NCI-H2107 (cell line): ENCODE measurements at places on chromosomes 6 and 20.

- no peak for DNase-seq
Measured at GRCh38 chr6:74458536-74458935, 747.3 kb downstream of the COL12A1 start.

GRCh38 chr6:90458353-90459224, 128.3 kb downstream of the MAP3K7 start:
- no peak for DNase-seq

DNA sequence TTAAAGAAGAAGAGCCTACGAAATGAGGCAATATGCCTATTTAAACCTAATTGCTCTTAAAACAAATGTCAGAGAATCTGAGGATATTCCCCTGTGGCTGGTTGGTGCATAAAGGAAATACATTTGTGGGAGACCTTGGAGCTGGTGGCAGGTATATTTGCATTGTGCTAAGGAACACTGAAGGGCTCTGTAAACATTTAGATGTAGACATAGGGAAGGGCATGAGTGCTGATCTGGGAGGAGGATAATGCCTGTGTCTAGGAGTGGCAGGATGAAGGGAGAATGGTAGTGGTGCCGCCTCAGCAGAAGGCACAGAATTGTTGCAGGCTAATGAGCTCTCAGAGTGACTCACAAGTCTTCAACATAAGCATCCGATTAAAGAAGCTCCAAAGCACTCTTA, 85.8 kb downstream of the CD164 start:
- peak; percentile 42 for DNase-seq

- no peak for DNase-seq
Measured at GRCh38 chr20:59157961-59158541, 5.6 kb upstream of the ZNF831 start.

GRCh38 chr20:52682237-52682636, 289.9 kb upstream of the TSHZ2 start:
- DNase-seq: peak; percentile 32

GRCh38 chr6:163397326-163397725, 17.2 kb upstream of the QKI start:
- DNase-seq: no peak

DNA sequence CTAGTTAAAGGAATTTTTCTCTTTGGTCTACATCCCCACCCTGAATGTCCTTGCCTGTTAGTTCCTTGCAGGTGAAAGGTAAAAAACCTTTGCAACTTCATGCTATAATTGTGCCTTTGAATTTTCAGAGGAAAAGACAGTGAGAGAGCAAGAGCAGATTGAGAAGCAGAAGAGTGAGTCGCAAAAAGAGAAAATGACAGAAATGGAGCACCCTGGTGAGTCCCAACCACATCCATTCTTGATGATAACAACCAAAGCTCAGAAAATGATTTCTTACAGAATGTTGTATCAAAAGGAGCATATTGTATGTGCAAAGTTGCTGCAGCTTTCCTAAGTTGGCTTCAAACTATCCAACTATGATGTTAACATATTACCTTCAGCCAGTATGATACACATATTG, 165.2 kb upstream of the CENPW start:
- no peak for DNase-seq

DNA sequence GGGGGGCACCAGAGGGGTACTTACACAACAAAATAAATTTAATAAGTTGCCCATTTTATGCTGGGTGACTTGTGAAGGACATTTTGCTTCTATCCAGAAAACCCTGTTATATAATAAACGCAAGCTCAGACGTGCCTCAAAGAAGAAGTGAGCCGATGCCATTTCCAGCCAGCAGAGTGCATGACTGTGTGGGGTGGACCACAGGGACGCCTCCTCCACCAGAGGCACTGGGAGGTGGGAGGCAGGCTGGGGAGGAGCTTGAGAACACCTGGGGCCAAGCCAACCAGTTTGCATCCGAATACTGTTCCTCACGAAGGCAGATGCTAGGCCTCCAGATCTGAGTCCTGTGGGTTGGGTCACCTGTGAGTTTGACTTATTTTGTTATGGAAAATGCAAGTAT, 363.8 kb downstream of the RNGTT start:
- no peak for DNase-seq

- DNase-seq: no peak
Measured at GRCh38 chr6:159807150-159807858, 7.2 kb downstream of the PNLDC1 start.

GRCh38 chr20:64142590-64142989, 21.7 kb upstream of the MYT1 start:
- DNase-seq: no peak
